ENCODE measurements at places on chromosomes 4 and X.

DNA sequence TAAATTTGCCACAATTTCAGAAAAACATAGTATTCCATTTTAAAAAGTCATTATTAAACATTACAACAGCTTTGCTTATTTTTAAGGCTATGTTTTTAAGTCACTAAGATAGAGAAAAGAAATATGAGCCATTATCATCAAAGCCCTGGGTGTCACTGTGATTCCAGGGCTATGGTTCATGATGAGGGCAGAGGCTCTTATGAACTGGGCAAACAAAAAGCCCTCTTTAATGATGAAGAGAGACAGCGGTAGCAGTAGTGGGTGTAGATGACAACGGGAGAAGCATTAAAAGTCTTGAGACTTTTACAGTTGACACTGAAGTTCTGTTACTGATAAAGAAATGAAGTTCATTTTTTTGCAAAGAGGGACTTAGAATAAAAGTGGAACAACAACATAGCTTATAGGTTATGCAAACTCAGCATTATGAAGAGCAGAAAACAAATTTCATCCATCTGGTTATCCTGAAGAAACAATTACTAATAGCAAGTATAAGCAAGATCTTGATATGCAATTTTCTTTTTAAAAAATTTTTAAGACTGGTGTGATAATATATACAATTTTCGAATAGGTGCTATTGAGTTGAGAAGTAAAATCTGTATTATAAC lies 202.7 kb upstream of the ETNPPL start:
- no peak for DNase-seq

DNA sequence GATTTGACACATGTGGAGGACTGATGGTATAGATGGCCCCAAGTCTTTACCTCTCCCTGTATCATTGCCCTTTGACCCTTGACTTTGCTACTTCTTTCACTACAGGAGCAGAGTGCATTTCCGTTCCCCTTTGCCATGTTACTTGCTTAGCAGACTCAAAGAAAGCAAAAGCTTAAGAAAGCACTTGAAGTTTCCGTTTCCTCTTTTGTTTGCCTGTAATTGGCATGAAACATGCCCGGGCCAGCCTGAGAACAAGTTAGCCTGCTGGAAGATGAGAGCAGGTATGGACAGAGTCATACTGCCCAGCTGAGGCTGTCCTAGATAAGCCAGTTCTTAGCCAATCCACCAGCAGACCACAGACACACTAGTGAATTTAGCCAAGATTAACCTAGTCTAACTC lies 206.0 kb downstream of the BCOR start:
- no peak for DNase-seq

- DNase-seq: no peak
Measured at GRCh38 chr4:64814616-64815015, 405.4 kb upstream of the TECRL start.

DNA sequence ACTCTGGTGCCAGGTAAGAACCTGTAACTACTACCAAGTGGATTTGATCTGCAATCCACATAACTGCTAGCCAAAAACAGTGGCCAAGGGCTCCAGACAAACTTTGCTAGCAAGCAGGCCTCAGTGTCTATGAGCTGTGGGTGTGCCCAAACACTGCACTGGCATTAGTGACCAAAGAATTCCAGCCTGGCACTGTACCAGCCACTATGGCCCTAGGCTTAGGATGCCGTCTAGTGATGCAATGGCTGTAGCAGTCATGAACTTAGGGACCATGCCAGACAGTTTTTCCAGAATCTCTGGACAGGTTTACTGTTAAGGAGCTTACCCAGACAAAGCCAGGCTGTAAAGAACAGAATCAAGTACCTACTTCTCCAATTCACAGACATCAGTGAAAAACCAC lies 33.7 kb upstream of the PRR27 start:
- DNase-seq: no peak

All from adrenal gland (tissue), 19 donors.